ENCODE measurements at places on chromosomes 7 and 10. TPM values are rescaled to one million over a fixed set of nuclear protein-coding genes. Genes with fewer than 3 reads are reported as not detected.

SPDYE8 gene
- not detected for total RNA-seq

OR2A42 gene
- not detected for total RNA-seq

TMEM243 gene
- total RNA-seq: 27.1 TPM

GHRHR gene
- total RNA-seq: not detected

RADIL gene
- 2.7 TPM for total RNA-seq

ZNF783 gene
- 5.6 TPM for total RNA-seq

GRID2IP gene
- not detected for total RNA-seq

NODAL gene
- not detected for total RNA-seq

PNLIPRP3 gene
- total RNA-seq: not detected

JAZF1 gene
- 6.3 TPM for total RNA-seq

HOGA1 gene
- total RNA-seq: 2.6 TPM

MYOZ1 gene
- not detected for total RNA-seq

NACAD gene
- total RNA-seq: 0.31 TPM

GPRIN2 gene
- 27.8 TPM for total RNA-seq

METTL27 gene
- total RNA-seq: 8.2 TPM
